ENCODE measurements at places on chromosomes 12 and 14. TPM values are rescaled to one million over a fixed set of nuclear protein-coding genes. Genes with fewer than 3 reads are reported as not detected.
A peak's percentile ranks its signal among the peaks of the same experiment; 100 is the strongest.

DNA sequence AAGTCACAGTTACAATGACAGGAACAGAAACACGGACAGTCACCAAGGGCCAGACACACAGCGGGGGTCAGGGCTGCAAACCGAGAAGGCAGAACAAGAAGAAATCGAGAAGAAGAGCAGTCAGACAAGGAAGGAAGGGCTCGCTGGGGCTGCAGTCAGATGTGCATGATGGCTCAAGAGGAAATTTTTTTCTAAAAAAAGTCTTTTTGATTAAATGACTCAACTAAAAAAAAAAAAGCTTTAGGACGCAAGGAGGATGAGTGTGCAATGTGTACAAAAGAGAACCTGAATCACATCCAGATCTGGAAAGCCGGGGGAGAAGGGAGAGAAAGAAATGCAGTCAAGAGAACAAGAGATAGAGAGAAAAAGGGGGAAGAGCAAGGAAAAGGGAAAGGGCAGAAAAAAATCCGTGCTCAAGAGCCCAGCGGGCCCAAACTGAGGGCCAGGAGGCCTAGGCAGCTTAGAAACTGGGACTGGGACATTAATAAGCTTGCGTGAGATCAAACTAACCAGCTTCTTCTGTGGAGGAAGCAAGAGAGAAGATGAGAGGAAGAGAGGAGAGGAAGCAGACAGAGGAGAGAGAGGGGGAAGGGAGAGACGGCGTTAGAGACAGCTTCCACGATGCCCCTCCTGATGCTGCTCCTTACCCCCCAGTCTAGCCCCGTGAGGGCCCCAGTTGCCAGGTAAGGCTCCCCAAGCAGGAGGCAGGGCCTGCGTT lies 6.7 kb downstream of the IFFO1 start:
- no peak for DNase-seq
- peaks cover 29% of the 10 kb centered on the region for H3K36me3 ChIP-seq
- no peaks in the 10 kb centered on the region for H3K27me3 ChIP-seq
- H3K4me3 ChIP-seq: no peak overlapping the region
- H3K4me1 ChIP-seq: peaks cover 15% of the 10 kb centered on the region

- no peaks in the 10 kb centered on the region for H3K36me3 ChIP-seq
- no peaks in the 10 kb centered on the region for H3K27me3 ChIP-seq
- H3K4me1 ChIP-seq: no peaks in the 10 kb centered on the region
- DNase-seq: no peak
- H3K27ac ChIP-seq: no peak overlapping the region
These were observed 21.8 kb upstream of the PIK3C2G start for GRCh38 chr12:18239526-18239925.

LYSET gene
- 58.4 TPM for polyA plus RNA-seq

- no peaks in the 10 kb centered on the region for H3K36me3 ChIP-seq
- H3K27me3 ChIP-seq: no peaks in the 10 kb centered on the region
- H3K4me1 ChIP-seq: no peaks in the 10 kb centered on the region
- H3K27ac ChIP-seq: no peak overlapping the region
- DNase-seq: no peak
These were observed 156.6 kb downstream of the FOXA1 start for GRCh38 chr14:37438444-37438843.

GRCh38 chr14:92644171-92644969 lies 104.1 kb downstream of the LGMN start:
- H3K4me1 ChIP-seq: peaks cover 27% of the 10 kb centered on the region
- no peaks in the 10 kb centered on the region for H3K27me3 ChIP-seq
- DNase-seq: no peak
- peak overlapping the region; percentile 83 for H3K27ac ChIP-seq
- no peak overlapping the region for H3K4me3 ChIP-seq

DNA sequence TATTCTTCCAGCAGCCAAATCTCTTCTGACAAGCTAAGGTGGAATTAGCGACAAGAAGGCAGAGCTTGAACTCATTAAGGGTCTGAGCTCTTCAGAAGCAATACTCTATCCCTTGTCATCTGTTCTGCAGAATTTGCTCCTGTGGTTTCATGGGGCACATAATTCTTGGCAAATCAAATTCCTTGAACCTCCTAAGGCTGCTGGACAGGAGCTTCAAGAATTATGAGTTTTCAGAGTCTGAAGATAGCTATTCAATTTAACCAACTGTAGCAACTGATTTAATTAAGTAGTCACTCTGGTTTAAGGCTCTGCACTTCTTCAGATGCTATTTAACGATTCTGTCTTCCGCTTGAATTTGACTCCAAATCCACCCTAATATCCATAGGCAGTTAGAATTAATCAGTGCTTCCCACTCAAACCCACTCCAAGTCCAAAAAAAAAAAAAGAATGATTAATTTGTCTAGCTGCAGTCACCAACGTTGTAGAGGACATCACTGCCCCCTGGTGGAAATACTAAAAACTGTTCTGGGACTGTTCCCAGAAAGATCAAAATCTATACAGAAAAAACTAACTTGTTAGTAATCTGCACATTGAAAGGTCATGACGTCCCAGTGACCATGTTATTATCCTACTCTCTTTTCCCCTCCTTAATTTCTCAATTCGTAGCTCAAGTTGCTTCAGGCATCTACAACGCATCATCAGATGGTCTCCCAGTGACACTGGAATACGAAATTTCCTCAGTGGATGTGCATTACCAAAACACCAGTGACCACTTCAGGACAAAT lies 169.9 kb downstream of the KIF21A start:
- H3K36me3 ChIP-seq: no peaks in the 10 kb centered on the region
- H3K4me3 ChIP-seq: no peak overlapping the region
- no peak for DNase-seq

GRCh38 chr12:3928538-3929184 lies 55.5 kb upstream of the PARP11 start:
- no peak overlapping the region for H3K4me3 ChIP-seq
- H3K27me3 ChIP-seq: peaks cover 30% of the 10 kb centered on the region
- peak; percentile 9 for DNase-seq
- no peak overlapping the region for H3K27ac ChIP-seq

DNA sequence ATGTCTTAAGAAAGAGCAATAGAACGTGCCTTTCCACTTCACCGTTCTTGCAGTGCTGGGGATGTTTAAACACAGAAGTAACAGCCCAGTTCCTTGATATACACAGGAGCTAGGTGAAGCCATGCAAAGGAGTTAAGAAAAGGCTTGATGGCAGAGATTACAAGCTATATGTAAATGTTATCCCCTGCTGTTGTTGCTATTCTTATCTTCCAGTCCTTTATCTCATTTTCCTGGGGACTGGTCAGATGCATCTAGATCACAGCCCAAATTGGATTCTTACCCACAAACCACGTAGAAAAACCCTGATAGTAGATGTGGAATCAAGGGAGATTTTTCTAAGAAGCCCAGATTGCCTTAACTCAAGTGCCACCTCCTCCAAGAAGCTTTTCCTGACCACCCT lies 5.5 kb downstream of the ASCL1 start:
- no peak overlapping the region for H3K27ac ChIP-seq
- no peak for DNase-seq
- no peak overlapping the region for H3K4me3 ChIP-seq
- H3K4me1 ChIP-seq: peaks cover 22% of the 10 kb centered on the region

GRCh38 chr12:111164833-111165525 lies 203.9 kb downstream of the PHETA1 start:
- no peak overlapping the region for H3K27ac ChIP-seq
- no peak overlapping the region for H3K4me3 ChIP-seq
- peaks cover 5% of the 10 kb centered on the region for H3K4me1 ChIP-seq
- DNase-seq: no peak

SLC8A3 gene
- not detected for polyA plus RNA-seq

- peaks cover 15% of the 10 kb centered on the region for H3K4me1 ChIP-seq
- no peak overlapping the region for H3K4me3 ChIP-seq
- DNase-seq: no peak
- H3K27ac ChIP-seq: peak overlapping the region; percentile 42
- no peaks in the 10 kb centered on the region for H3K27me3 ChIP-seq
- H3K36me3 ChIP-seq: peaks cover 31% of the 10 kb centered on the region
These were observed 87.9 kb downstream of the VCPKMT start for GRCh38 chr14:50028458-50028857.

DNA sequence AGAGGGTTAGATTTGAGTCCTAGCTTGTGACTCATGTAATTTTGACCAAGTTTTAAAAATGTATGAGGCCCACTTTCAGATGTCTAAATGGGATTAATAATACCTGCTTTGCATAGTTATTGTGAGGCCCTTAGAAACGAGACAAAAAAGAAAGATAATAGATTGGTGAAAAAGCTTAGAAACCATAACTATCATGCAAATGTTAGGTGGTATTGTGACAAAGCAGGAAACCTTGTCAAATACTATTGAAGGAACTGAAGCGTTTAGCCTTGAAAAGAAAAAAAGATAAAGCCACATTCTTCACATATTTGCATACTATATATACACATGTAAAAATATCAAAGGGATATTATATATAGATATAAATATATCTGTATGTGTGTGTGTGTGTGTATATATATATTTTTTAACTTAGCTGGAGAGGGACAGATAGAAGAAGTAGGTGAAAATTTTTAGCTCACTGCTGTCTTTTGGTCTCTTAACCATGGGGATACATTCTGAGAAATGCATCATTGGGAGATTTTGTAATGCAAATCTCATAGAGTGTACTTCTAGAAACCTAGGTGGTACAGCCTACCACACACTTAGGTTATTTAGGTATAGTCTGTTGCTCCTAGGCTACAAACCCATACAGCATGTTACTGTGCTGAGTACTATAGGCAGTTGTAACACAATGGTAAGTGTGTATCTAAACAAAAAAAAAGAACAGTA lies 270.3 kb downstream of the CCDC91 start:
- no peak overlapping the region for H3K4me3 ChIP-seq
- H3K4me1 ChIP-seq: peaks cover 33% of the 10 kb centered on the region
- no peaks in the 10 kb centered on the region for H3K27me3 ChIP-seq
- peaks cover 43% of the 10 kb centered on the region for H3K36me3 ChIP-seq
- H3K27ac ChIP-seq: no peak overlapping the region

DNA sequence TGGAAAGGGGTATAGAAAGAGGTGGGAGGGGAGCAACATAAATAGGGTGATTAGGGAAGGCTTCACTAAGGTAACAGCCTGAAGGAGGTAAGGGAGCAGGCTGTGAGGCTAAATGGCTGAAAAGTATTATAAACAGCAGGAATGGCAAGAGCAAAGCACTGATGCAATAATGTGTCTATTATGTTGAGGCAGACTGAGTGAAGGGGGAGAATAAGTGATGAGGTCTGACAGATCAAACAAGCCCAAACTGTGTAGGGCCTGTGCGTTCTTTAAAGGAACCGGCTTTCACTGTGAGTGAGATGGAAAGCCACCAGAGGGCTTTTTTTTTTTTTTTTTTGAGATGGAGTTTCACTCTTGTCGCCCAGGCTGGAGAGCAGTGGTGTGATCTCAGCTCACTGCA lies 6.7 kb upstream of the VCPKMT start:
- no peak for DNase-seq
- no peak overlapping the region for H3K4me3 ChIP-seq
- H3K27me3 ChIP-seq: no peaks in the 10 kb centered on the region
- peaks cover 38% of the 10 kb centered on the region for H3K36me3 ChIP-seq
- no peaks in the 10 kb centered on the region for H3K4me1 ChIP-seq
- no peak overlapping the region for H3K27ac ChIP-seq

DNA sequence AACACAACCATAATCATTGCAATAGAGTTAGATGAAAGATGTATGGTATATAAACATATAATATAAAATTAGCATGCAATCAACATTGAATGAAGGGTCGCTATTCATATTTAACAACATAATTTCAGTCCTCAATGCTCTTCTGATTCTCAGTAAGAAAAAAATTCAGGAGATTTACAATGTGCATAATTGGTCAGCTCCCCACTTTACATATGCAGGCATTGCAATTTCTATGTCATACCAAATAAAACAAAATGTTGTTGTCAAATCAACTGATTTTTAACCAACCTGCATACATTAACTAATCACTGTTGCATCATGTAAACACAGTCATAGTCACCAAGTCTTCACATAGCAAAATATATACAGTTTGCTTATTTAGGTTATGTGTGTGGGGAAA lies 5.2 kb upstream of the SLCO1A2 start:
- no peaks in the 10 kb centered on the region for H3K27me3 ChIP-seq
- H3K36me3 ChIP-seq: no peaks in the 10 kb centered on the region

CNTN1 gene
- not detected for polyA plus RNA-seq

- H3K4me3 ChIP-seq: no peak overlapping the region
- peaks cover 17% of the 10 kb centered on the region for H3K4me1 ChIP-seq
- peaks cover 13% of the 10 kb centered on the region for H3K36me3 ChIP-seq
- H3K27ac ChIP-seq: no peak overlapping the region
- DNase-seq: no peak
These were observed 7.3 kb downstream of the IFFO1 start for GRCh38 chr12:6548556-6548955.

DNA sequence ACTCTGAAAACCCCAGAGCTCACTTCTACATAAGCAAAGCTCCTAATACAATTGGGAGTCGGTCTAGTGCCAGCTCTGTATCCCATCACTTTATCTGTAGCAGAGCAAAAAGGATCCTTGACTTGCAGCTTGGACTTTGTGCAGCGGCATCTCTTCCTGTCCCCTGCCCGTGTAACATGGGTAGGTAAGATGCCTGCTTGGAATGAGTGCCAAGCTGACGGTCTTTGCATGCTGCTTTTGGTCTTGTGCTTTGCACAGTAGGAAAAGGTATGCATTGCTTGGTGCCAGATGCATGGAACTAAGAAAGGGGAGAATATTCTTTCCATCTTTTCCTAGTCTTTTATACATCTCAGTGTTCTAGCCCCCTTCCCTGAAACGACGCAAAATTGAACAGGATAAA lies 6.9 kb upstream of the PLEKHH1 start:
- peaks cover 6% of the 10 kb centered on the region for H3K4me1 ChIP-seq
- H3K4me3 ChIP-seq: no peak overlapping the region
- H3K36me3 ChIP-seq: no peaks in the 10 kb centered on the region
- DNase-seq: no peak

DNA sequence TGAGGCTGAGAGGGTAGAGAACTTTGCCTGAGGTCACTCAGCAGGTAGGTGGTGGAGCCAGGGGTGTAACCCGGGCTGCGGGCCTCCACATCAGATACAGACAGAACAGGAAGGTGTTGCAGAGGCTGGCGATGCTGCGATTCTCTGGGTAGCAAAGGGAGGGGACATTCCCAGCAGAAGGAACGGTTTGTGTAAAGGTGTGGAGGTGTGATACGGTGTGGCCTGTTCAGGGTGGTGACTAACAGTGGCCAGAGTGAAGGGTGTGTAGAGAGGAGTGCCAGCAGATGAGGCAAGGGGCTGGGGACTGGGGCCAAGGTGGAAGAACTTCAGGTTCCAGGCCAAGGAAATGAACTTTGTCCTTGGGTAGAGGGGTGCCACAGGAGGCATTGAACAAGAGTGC lies 18.2 kb upstream of the FAIM2 start:
- H3K27me3 ChIP-seq: peaks cover 8% of the 10 kb centered on the region
- DNase-seq: no peak
- H3K27ac ChIP-seq: no peak overlapping the region
- no peaks in the 10 kb centered on the region for H3K4me1 ChIP-seq
- no peak overlapping the region for H3K4me3 ChIP-seq
- no peaks in the 10 kb centered on the region for H3K36me3 ChIP-seq

PTPN6 gene
- polyA plus RNA-seq: 641 TPM

TAS2R31 gene
- polyA plus RNA-seq: not detected

DNA sequence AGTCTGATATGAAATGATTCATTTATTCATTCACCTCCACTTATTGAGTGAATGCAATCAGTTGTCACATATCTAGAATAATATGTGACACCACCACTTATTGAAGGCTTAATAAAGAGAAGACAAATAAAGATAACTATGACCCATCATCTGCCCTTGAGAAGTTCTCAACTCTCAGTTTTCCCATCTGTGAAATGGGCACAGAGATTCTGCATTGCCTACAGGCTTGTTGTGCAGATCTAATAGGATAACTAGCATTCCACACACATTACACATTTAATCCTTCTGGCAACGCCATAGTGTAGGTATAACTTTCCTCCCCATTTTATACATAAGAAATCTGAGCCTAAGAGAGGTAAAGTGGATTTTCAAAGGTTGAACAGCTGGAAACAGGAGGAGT lies 84.2 kb upstream of the FICD start:
- no peaks in the 10 kb centered on the region for H3K4me1 ChIP-seq
- H3K27me3 ChIP-seq: peaks cover 6% of the 10 kb centered on the region
- no peak overlapping the region for H3K4me3 ChIP-seq
